ENCODE measurements at places on chromosomes 4 and X.

DNA sequence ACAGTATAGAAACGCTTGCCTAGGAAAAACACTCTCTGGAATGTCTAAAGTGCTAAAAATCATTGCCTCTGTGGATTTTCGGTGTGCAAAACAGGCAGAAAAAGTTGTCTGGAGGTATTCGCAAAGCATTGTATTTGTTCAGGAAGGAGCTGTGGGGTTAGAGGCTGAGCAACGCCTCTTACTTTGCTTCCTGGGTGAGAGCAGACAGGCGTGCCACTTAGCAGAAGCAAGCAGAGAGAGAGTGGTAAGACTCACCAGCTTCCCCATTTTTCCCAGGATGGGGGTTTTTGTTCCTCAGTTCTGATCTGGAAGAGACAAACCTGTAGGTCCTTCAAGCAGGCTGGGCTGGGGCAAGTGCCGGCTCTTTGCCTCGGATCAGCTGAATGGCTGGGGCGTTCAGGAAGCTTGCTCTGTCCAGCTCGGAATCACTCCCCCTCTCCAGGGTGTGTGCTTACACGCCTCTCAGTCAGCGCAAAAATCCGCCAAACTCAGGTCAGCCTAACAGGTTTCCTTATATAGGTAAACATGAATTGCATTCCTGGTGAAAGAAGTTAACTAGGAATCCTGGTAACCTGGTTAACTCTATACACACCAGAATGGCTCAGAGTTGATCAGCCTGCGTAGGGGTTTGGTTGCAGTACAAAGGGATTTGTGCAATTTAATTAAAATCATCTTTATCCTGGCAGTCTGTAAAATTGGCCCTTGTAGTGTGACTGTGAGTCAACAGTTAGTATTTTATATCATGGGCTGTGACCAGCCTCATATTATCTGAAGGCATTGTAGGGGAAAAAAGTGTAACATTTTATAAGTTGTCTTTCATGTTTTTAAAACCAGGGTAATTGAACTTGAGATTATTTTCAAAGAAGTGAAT lies 213.1 kb upstream of the MID1 start:
- no peak for DNase-seq

DNA sequence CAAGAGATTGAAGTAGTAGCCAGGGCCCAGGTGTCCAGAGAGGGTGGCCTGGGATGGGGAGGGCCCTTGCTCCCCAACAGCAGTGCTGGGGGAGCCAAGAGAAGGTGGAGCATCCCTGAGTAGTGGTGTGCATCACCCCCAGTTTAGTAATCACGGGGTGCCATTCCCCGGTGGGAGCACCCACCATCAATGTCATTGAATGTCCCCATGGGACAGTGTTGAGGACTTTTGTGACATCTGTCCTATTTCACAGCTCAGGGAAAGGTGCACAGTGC lies 4.4 kb upstream of the CPZ start:
- DNase-seq, result no peak

DNA sequence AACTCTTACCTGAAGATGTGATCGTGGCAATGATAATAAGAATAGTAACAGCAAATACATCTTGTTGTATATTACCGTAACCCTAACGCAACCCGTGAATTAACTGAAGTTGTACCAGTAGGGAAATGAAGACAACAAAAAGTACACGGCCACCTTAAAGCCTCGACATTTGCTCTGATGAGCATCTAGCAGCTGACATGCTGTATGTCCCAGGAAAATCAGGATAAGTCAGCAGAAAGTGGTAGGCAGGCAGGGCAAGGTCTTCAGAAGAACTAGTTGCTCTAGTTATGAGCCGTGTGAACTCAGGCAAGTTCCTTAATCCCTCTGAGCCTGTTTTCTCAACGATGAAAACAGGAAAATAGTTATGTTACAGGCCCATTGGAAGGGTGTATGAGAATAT lies 7.7 kb upstream of the ASB5 start:
- DNase-seq, result no peak

GRCh38 chrX:123807835-123808416 lies 51.9 kb upstream of the XIAP start:
- DNase-seq, result peak; percentile 1

GRCh38 chrX:74931214-74931613 lies 6.0 kb upstream of the NEXMIF start:
- DNase-seq, result no peak

DNA sequence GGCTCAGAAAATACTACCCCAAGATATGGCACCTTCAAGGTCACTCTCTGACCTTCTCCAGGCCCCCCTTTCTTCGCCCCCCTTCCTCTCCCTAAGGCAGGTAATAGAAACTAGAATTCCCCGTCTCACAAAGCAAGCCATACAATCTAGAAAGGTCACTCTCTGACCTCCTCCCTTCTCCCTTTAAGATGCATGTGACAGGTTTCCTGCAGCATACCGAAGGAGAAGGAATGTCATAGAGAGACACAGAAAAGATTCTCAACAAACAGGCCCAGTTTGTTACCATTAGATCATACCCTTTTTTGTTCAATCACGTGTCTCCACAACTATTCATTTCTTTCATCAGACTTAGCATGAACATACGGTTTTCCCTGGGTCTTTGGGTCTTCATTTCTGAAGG lies 51.2 kb upstream of the RBMXL3 start:
- no peak for DNase-seq

- peak; percentile 46 for DNase-seq
Measured at GRCh38 chr4:176277162-176277904, 8.3 kb upstream of the ASB5 start.

GRCh38 chr4:81351654-81352445 lies 119.9 kb downstream of the RASGEF1B start:
- DNase-seq, result peak; percentile 82

DNA sequence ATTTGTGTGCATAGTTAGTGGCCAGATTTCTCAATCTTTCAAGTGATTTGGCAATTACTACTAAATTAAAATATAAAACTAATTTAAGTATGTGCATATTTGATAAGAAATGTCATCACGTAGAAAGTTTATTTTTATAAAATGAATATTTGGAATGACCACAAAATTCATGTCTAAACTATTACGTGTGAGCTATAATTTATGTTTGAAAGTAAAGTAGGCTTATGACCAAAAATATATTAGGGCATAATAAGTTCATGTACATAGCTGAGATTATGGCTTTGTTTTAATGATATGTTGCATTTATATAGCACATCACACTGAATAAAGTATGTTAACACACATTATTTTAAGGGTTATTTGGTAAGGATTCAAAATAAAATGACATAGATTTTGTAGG lies 1532.6 kb downstream of the C4orf33 start:
- no peak for DNase-seq

GRCh38 chr4:31748382-31748781 lies 1028.2 kb downstream of the PCDH7 start:
- DNase-seq, result no peak

DNA sequence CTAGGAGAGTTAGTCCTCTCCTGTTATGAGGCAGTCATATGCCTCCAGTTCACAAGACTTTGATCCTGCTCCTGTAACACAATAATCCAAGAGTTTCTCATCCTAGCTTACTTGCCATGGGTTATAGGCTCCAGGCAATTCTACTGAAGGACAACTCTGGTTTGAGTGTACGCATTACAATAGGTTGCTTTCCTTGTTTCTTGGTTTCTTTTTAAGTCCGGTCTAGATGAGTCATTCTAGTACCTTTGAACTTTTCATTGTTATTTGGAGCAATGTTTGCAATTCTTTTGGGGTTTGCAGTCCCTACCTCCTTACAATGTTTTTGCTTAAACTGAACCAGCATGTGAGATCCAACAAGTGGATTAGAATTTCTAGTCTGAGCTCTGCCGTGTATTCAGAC lies 109.1 kb downstream of the ANAPC4 start:
- no peak for DNase-seq

- no peak for DNase-seq
Measured at GRCh38 chr4:115126491-115126890, 13.1 kb upstream of the NDST4 start.

- no peak for DNase-seq
Measured at GRCh38 chrX:153966841-153967535, 4.6 kb downstream of the HCFC1 start.

- DNase-seq, result no peak
Measured at GRCh38 chr4:11131491-11131890, 297.2 kb downstream of the HS3ST1 start.

Data from hematopoietic multipotent progenitor cell treated with erythropoietin and hydrocortisone succinate and interleukin-3 and kit ligand, for 8 days (in vitro differentiated cells).